ENCODE measurements at places on chromosomes 6 and 20.

DNA sequence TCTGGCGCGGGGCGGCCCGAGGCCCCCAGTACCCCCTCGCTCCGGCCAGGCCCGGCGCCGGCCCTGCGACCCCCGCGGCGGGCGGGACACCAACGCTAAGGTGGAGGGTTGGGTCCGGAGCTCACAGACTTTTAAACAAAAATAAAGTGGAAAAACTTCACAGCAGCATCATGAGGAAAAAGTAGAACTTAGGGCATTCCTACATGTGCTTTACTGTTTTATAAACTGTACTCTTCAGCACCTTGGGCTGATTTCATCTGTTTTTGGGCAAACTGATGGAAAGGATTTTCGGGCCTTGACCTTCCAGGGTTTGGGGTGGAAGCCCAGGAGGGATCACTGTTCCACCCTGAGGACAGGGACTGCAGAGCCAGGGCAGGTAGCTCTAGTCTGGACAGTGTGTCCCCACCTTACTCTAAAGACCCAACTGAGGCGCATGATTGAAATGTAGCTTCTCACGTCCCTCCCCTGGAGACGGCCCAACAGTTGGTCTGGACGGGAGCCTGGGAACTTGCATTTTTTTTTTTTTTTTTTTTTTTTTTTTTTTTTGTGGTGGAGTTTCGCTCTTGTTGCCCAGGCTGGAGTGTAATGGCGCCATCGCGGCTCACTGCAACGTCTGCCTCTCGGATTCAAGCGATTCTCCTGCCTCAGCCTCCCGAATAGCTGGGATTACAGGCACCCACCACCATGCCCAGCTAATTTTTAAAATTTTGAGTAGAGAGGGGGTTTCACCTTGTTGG, 740 bp downstream of the NELFCD start:
- no peak for DNase-seq

- no peak for DNase-seq
Measured at GRCh38 chr6:166236596-166236995, 68.9 kb upstream of the TBXT start.

- DNase-seq: no peak
Measured at GRCh38 chr6:3584606-3585005, 127.8 kb upstream of the SLC22A23 start.

GRCh38 chr6:170247178-170247701, 43.6 kb downstream of the DLL1 start:
- no peak for DNase-seq

- peak; percentile 25 for DNase-seq
Measured at GRCh38 chr6:35972471-35973367, 51.7 kb downstream of the SLC26A8 start.

DNA sequence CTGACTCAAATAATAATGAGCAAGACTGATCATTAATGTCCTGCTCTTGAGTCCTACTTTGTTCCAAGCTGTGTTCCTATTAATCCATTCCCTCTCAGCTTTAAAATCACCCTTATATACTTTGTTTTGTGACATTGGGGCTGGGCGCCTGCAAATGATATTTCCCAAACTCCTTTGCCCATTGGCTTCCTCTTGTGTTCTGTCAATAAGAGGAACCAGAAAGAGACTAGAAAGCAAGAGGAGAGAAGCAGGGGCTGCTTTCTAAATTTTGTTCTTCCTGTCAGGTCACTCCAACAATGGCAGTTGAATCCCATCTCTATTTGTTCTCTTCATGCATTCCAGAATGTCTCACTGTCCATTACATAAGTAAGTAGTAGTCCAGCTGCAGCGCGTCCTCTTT, 21.6 kb upstream of the TRIM27 start:
- no peak for DNase-seq

GRCh38 chr6:3609388-3609787, 142.1 kb downstream of the PXDC1 start:
- DNase-seq: no peak

All from NCI-H1417 (cell line).